ENCODE measurements at places on chromosomes 7 and 10. TPM values are rescaled to one million over a fixed set of nuclear protein-coding genes. Genes with fewer than 3 reads are reported as not detected.

Gene EPO
- total RNA-seq = not detected

Gene IL15RA
- 24.4 TPM for total RNA-seq

Gene MACC1
- not detected for total RNA-seq

Gene CALHM2
- total RNA-seq = 14.0 TPM

Gene AKR1E2
- 7.9 TPM for total RNA-seq

Gene ITGA8
- total RNA-seq = not detected

Gene LRIT1
- total RNA-seq = not detected
